Lower leg skin (tissue), 4 donors: ENCODE measurements at places on chromosomes 5 and 9. TPM values are rescaled to one million over a fixed set of nuclear protein-coding genes. Genes with fewer than 3 reads are reported as not detected.

QSOX2 gene
- total RNA-seq, result 9.6 TPM

DNA sequence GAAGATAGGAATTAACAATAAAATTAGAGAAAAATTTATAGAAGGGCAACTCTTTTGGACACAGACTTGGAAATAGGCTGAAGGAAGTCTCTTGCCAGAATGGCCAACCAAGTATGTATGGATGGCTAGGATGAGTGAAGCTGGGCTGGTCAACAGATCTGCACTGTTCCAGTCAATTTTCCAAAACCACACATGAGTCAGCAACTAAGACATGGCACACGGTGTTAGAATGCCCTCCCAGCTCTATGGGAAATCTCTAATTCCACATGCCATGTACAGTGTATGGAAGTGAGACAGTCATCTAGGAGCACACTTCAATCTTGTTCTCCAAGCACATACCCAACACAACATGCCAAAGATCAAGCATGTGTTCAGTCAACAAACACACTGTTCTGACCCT lies 129.6 kb downstream of the GLIS3 start:
- DNase-seq, result no peak

DNA sequence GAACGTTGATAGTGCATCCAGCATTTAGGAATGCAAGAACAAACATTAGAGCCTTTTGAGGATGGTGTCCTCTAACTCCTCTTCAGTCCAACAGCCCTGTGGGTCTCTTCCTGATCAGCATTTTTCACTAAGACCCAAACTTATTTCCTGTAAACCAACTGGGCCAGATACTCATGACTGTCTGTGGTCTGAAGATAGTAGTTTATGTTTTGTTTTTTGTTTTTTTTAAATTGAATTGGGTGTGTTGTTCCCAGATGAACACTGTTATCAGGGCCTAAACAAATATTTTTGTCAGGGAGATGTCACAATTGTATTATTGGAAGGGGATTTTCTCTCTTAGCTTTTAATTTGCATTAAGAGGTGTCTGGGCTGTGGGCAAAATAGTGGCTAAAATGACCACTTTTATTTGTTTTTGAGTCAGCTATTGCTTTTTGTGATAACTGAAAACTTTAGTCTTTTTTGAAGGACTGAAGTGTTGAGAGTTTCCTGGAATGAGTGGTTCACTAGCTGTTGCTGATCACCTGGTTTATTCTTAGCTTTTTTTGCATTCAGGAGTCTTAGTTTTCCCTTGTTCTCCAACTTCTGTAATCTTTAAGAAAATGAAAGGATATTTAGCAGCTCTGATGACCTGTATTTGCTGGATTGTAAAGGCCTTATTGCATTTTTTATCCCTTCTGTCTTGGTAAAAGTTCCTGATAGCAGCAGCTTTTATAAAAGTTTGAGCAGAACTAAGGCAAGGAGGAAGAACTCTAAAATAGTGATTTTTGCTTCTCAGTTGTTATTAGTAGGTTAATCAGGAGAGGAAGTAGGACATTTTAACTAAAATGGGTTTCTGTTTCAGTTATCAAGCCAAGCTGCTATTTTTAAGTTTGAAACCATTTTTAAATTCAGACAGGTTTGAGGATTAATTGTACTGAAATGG lies 5.5 kb downstream of the MAN2A1 start:
- no peak for DNase-seq

DNA sequence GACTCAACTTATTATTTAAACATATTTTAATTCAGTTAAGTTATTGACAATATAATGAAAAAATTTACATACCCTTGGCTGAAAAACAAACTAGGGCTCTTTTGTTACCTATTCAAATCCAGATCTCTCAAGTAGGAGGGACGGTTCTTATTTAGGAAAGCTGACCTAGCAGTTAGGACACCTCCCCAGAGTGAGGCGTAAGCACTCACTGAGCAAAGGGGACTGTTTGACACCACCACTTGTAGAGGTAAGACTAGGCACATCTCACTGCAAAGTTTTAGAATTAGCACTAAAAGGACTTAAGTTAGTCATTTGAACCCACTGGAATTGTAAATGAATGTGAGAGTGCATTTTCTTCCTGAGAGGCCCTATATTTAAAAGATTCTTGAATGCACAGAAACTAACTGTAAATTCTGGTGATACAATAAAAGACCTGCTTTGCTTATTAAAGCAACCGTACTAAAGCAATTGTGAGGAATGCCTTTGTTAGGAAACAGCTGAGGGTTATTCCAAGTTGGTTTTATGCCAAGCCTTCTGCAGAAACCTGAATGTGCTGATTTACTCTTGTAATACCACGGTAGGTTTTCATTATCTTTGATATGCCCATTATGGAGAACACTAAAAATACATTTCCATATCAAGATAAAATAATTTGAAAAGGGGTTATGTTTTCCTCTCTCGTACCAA lies 16.2 kb downstream of the HACD4 start:
- DNase-seq, result no peak

DNA sequence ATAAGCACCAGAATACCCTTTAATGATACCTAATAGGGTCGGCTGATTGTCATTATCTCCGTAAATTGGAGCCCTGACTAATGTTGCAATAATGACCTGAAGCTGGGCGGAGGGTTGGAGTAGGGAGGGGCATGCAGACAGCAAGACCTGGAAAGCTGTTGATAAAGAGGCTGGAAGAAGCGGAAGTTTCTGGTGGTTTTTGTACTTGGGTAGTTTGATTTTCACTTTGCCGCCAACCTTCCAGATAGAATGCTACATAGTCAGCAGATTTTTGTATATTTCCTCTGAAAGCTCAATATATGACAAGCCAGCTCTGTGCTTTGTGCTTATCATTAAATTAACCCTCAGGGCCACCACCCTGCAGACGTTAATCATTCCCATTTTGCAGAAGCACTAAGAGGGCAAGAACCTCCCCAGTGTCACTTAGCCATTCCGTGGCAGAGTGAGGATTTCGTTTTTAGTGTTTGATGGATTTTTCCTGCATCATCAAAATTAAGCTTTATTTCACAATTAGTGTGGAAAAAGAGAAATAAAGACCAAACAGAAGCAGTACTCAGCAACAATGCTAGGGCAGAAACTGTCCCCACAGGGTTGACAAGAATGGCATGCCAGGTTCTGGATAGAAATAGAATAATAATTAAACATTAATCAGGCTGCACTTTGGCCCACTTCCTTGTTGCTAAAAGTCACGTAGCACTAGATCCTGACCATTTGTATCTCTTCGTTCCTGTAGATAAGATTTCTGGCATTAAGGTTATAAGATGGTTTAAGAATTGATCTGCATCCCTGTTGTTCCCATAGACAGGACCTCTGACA lies 34.7 kb downstream of the DIRAS2 start:
- no peak for DNase-seq
